Activated CD4-positive, alpha-beta T cell treated with anti-CD3 and anti-CD28 coated beads for 1 hour (primary cell): ENCODE measurements at places on chromosomes 1 and 21.

- no peak for DNase-seq
Measured at GRCh38 chr1:208235356-208235981, 8.7 kb downstream of the PLXNA2 start.

GRCh38 chr21:43733529-43734071 lies 14.7 kb downstream of the PDXK start:
- no peak for DNase-seq

GRCh38 chr1:89660224-89661061 lies 27.5 kb downstream of the LRRC8C start:
- no peak for DNase-seq

- no peak for DNase-seq
Measured at GRCh38 chr1:29123053-29123886, 433 bp downstream of the TMEM200B start.

- no peak for DNase-seq
Measured at GRCh38 chr21:37447288-37447936, 80.8 kb downstream of the DYRK1A start.

GRCh38 chr1:11434501-11434900 lies 44.5 kb upstream of the DISP3 start:
- DNase-seq, result no peak

DNA sequence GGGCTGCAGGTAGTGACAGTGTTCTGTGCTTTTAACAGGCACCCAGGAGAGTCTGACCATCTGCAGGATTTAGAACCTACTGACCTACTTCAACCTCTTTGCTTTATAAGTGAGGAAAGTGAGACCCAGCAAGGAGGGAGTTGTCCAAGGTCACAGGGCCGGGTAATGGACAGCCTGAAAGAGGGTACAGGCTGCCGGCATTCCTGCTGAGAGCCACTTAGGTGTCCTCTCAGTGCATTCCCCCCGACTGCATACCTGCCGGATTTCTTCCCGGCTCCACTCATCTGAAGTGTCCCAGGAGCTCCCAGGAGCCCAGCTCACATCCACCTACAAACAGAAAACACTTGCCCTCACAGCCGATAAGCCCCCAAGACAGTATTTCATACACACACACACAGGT lies 13.9 kb downstream of the PHLDA3 start:
- DNase-seq, result no peak

DNA sequence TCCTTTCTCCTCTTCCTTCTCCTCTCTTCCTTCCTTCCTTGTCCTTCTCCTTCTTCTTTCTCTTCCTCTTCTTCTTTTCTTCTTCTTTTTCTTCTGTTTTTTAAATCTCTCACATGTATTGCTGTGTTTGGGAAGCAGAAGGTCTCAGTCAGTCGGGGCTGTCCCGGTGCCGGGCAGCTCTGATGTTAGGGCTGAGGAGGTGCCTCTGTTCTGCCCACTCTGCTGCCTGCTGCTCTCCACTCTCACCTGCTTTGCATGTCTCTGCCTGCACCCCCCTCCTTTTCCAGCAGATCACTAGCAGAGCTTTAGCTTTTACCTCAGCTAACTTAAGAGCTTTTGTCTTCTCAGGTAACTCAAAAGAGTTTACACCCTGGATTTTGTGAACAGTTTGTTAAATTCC lies 276.6 kb downstream of the CHRM3 start:
- DNase-seq, result no peak

DNA sequence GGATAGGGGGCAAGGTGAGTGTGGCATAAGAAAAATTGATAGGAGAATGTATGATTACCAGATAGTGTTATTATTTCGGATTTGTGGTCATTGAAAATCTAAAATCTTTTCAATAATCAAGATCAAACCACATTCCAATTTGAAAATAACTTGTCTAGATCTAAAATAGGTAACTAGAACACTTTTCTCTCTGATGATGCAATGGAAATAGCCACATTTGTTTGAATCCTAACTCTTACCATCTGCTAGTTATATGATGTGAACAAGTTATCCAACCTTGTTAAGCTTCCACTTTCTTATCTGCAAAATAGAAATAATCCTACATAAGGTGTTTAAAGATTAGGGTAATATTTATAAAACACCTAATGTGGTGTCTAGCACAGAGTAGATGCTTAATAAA lies 3.8 kb downstream of the BTF3L4 start:
- DNase-seq, result no peak

- no peak for DNase-seq
Measured at GRCh38 chr1:55854911-55855310, 639.7 kb upstream of the USP24 start.
